ENCODE measurements at places on chromosomes 3 and 15. TPM values are rescaled to one million over a fixed set of nuclear protein-coding genes. Genes with fewer than 3 reads are reported as not detected.

DNA sequence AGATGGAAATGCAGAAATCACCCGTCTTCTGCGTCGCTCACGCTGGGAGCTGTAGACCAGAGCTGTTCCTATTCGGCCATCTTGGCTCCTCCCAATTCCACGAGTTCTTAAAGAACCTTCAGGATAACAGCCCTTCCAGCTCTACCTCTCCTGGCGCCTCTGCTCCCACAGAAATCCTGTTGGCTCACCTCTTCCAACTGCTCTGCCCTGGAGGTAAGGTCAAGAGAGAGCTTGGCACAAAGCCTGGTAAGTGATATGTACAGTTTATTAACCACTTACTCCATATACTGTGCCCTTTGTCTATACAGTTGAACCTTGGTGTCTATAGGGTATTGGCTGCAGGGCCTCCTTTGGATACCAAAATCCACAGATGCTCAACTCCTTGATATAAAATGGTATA is 17.8 kb upstream of the FGF12 start:
- no peak for DNase-seq

- no peak for DNase-seq
Measured at GRCh38 chr15:26630857-26631256, 142.0 kb downstream of the GABRB3 start.

GRCh38 chr3:161372321-161373260 is 1.3 kb upstream of the SPTSSB start:
- DNase-seq = no peak

- DNase-seq = no peak
Measured at GRCh38 chr15:94026458-94027304, 204.7 kb upstream of the MCTP2 start.

GRCh38 chr3:169891886-169892285 is 19.5 kb upstream of the SAMD7 start:
- DNase-seq = no peak

GRCh38 chr3:130971208-130971607 is 55.4 kb downstream of the ASTE1 start:
- DNase-seq = no peak

- no peak for DNase-seq
Measured at GRCh38 chr3:184543843-184544512, 17.6 kb upstream of the EPHB3 start.

GRCh38 chr3:195079636-195080035 is 191.3 kb downstream of the XXYLT1 start:
- no peak for DNase-seq

GRCh38 chr3:54274607-54275006 is 152.3 kb downstream of the CACNA2D3 start:
- no peak for DNase-seq

DNA sequence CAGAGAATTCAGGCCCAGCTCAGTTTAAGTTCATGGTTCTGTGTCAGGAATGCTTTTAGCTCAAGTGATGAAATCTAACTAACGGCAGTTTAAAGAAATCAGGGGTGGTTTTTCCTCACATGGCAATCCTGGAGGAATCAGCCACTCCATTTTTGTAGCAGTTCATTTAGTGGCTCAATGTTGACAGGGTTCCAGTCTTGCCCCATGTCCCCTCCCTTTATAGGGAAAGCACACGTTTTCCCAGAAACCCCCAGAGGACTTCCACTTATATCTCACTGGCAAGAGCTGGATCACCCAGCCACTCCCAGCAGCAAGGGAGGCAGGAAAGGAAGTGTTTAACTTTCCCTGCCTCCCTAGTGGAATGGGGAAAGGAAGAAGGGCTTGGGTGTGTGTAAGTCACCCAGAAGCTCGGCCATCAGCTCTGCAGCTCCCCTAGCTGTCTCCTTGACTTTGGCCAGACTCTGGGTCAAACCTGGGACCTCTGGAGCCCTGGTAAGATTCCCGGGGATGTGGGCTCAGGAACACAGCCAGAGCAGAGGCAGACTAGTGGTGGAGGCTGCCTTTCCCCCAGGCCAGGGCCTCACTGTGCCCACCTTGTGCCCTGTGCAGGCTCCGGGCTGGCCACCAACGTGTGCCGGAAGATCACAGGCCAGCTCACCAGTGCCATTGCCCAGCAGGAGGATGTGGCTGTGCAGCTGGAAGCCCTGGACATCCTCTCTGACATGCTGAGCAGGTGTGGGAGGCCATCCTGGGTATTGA is 11.3 kb downstream of the CAND2 start:
- DNase-seq = no peak

DNA sequence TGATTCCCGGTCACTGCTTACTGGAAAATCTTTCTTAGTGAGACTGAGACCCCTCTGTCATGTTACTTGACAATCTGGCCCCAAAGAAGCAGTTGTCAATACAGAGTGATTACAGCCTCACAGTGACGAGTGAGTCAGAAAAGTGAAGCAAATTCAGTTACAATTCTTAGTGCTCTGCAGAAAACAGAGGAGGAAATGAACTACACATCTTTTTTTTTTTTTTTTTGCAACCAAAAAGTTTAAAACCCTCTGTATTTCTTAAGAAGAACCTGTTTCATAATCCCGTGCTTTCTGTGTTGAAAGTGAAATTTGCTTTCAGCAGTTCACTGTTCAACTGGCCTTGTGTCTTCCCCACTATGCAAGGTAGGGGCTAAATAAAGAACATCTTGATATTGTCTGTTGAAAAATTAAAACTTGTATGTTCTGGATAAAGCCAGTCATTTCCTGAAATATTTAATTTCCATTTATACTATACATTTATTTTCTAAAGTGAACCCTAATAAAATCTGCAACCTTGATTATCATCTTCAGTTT is 1.9 kb downstream of the AQP9 start:
- DNase-seq = no peak

DNA sequence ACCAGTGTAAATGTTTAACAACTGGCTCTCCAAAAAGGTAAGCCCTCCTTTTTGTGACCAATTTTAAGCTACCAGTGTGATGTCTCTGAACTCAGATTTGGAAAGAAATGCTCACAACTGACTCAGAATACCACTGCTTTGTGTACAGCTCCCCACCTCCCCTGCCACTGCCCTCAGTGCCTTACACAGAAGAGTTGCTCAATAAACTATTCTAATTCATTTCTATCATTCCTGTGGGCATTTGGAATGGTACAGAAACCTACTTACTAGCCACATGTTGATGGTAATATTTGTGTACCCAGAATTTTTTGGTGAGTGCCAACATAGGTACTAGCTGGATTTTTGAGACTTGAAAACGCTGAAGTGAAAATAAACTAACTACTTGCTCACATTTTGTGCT is 16.0 kb downstream of the LRRN1 start:
- no peak for DNase-seq

- no peak for DNase-seq
Measured at GRCh38 chr3:59880717-59881116, 830.9 kb upstream of the CFAP20DC start.

- DNase-seq = no peak
Measured at GRCh38 chr3:10505791-10506585, 602 bp upstream of the ATP2B2 start.

Gene DZIP3
- 9.3 TPM for total RNA-seq

Gene GOLGA6A
- total RNA-seq = not detected

Gene PTH1R
- not detected for total RNA-seq

Gene RMDN3
- 28.3 TPM for total RNA-seq

Gene RAB8B
- total RNA-seq = 71.7 TPM

Measured in GM12878 (cell line).